ENCODE measurements at places on chromosomes 16 and 17.

- no peak for DNase-seq
Measured at GRCh38 chr17:30969989-30970830, 629 bp upstream of the RNF135 start.

- no peak for DNase-seq
Measured at GRCh38 chr17:73266796-73267195, 5.1 kb upstream of the CPSF4L start.

DNA sequence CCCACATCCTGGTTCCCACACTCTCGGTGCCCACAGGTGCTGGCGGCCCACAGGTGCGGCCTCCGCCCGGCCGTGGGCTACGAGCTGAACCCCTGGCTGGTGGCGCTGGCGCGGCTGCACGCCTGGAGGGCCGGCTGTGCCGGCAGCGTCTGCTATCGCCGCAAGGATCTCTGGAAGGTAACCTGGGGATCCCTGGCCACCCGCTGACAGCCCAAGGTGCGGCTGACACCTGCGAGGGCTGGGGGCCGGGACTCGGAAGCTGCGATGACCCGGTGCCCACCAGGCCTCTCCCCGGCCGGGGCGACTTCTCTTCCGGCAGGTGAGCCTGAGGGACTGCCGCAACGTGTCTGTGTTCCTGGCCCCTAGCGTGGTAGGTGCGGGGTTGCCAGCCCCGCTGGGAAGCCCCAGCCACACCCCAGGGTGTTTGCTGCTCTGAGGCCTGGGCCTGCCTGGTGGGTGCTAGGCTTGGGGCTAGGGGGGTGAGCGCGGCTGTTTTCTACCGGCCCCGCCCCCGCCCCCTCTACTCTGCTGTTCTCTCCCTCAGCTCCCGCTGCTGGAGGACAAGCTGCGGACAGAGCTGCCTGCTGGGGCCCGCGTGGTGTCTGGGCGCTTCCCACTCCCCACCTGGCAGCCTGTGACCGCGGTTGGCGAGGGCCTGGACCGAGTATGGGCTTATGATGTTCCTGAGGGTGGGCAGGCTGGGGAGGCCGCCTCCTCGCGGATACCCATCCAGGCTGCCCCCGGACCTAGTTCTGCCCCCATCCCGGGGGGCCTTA is 1.0 kb downstream of the ANTKMT start:
- DNase-seq: no peak

DNA sequence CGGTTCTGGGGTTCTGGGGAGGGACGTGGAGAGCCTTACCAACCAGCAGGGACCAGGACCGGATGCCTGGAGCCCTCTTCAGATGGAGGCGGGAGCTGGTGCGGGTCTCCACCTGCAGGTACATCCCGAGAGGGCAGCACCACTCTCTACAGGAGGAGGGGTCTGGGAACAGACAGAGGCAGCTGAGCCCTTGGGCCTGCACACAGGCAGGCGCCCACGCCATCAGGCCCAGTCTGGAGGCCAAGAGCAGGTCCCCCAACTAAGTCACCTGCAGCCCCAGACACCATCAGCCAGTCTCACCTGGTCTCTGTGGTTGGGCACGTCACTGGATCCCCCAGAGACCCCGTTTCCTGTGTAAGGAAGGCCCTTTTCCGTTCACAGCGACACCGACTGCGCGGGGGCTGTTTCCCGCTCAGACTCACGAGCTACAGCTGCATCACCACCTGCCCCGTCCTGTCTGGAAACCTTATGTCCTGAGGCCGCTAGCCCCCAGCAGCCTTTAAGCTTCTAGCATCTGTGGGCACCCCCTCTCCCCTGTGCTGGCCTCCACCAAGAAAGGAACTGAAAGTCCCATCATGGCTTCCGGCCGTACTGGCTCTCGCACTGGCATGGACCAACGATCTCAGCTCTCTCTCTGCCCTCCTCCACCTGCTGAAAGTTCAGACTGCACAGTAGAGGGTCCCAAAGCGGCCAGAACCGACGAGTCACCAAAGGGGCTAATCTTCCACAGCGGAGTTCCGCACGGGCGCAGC is 1.2 kb downstream of the CYBC1 start:
- peak; percentile 78 for DNase-seq

- no peak for DNase-seq
Measured at GRCh38 chr16:52404546-52404945, 142.4 kb downstream of the TOX3 start.

- no peak for DNase-seq
Measured at GRCh38 chr16:67104845-67105244, 4.9 kb upstream of the PHAF1 start.

- no peak for DNase-seq
Measured at GRCh38 chr17:2689411-2690164, 22.0 kb downstream of the CLUH start.

DNA sequence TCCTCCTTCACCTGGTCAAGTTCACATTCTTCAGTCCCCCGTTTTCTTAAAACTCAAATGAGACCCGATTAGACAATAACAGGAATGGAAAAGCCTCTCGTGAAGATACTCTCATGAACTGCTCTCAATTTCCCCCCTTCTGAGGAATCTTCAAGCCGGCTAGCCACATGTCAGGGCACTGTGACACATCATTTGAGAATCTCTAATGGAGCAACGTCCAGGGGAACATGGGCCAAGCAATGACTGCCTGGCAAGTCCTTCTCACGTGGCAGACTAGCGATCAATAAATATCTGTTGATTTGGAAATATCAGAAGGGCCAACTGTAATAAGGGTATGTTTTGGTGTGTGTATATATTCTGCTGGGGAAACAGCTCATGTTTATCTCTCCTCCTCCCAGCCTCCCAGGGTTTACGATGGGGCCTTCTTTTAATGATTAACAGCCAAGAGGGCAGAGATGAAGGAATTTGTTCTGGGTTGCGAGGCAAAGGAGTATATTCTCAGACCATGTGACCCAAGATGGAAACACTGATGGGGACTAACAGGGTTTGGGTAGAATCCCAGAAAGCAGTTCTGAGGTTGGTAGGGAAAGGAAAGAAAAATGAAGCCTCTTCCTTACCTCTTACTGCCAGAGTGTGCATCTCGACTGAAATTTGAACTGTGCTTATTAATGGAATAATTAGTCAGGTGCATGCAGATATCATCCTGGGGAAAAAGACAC is 21.4 kb downstream of the TTLL6 start:
- no peak for DNase-seq

GRCh38 chr17:36723459-36724025 is 122.2 kb downstream of the MRM1 start:
- no peak for DNase-seq

DNA sequence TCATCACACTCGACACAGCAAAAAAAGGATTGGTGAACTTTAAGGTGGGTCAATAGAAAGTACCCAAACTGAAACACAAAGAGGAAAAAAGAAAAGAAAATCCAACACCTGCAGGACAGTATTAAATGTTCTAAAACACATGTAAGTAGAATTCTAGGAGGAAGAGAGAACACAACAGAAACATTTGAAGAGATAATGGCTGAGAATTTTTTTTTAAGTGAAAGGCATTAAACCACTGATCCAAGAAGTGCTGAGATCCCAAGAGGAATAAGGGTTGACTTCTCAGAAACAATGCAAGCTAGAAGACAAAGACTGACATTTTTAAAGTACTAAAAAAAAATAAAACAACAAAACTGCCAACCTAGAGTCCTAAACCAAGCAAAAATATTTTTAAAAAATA is 31.6 kb downstream of the VPS53 start:
- no peak for DNase-seq

- no peak for DNase-seq
Measured at GRCh38 chr17:61174310-61174709, 225.3 kb upstream of the TBX2 start.

DNA sequence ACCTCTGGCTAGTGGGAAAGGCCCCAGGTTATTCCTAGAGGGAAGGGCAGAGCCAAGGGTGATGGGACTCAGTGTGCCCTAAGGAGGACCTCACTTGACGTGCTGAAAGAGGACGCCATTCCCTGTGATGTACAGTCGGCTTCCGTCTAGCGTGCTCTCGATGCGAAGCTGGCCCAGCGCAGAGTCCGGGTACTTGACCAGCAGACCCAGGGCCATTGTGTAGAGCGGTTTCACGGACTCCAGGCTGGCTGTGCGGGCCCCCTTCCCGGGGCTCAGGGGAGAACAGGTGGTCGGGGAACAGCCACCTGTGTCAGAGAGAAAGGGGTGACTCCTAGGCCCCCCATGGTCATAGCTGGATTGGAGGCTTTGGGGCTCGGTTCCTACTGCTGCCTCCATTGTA is 19.9 kb downstream of the PLEKHG4 start:
- DNase-seq: no peak

- DNase-seq: no peak
Measured at GRCh38 chr16:35750701-35751104, 2291.3 kb downstream of the TP53TG3F start.

DNA sequence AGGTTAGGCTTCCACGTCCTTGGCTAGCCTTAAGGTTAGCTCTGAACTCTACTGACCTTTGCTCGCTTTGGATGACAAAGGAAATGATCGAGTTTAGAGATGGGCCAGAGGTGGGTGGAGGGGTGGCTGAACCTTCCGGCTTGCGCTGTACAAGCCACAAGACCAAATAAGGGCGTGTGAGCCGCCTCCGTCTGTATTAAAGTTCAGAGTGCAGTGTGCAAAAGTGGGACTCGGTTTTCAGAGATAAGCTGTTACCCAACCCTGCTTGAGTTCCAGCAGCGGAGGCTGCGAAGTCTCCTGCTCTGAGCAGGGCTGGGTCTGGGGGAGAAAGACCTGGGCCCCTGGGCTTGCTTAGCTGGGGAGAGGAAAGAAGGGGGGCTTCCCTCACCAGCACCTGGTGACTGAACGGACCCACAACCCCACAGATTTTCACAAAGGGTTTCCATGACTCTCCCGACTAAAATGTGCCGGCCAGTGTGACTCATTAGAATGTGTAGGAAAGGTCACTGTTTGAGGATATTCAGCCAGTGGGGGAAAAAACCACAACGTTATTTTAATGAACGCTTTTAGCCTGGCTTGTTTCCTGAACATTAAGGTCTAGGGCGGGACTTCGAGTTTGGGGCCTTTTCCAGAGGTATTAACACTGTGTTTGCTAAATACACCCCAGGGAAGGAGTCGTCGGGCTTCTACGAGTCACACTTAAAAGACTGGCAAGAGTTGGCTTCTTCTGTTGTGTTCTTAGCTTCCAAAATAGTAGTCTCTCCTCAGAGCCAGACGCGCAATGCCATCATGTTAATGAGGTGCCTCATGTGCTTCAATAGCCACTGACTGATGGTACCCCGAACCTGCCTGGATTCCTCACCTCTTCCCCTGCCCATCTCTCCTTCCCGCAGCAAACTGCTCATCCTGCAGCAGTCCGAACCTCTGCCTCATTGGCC is 67.0 kb downstream of the CENPV start:
- DNase-seq: peak; percentile 75

GRCh38 chr17:19719355-19720209 is 3.2 kb upstream of the SLC47A2 start:
- no peak for DNase-seq

- no peak for DNase-seq
Measured at GRCh38 chr17:78026381-78026780, 67.9 kb downstream of the TNRC6C start.

DNA sequence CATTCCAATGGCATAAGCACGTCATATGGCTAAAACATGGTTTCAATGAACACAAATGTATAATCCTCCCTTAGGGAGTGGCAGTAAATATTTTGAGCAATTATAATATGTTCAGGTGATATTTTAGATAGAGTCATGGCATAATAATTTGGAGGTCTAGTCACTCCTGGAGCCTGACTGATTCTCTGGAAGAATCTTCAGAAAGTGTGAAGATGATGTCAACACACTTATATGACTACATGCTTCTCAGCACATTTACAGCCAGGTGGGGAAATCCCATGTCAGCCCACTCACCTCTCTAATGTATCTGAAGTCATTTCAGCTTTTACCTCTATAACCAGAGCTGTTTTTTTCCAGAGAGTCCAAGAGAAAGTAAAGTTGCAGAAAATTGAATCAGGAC is 474.8 kb downstream of the SHISA9 start:
- DNase-seq: no peak

GRCh38 chr16:50781043-50781442 is 39.2 kb downstream of the CYLD start:
- no peak for DNase-seq

- no peak for DNase-seq
Measured at GRCh38 chr17:18161207-18162145, 22.2 kb upstream of the ALKBH5 start.

DNA sequence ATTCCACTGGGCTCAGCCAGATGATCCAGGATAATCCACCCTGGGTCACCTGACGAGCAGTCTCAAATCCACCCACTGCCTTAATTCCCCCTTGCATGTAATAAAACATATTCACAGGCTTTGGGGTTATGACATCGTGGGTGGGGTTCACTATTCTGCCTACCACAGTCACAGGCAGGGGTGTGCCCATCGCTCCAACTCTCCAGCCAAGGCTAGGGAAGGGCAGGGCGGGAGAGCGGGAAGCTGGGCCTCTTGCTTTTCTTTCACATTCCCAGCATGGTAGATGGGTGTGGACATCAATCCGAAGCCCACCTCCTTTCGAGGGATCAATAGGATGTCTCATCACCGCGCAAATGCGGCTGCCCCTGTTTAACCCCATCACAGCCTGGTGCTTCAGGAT is 12.7 kb upstream of the CD300LD start:
- DNase-seq: no peak

GRCh38 chr17:18992454-18993130 is 12.0 kb downstream of the FAM83G start:
- no peak for DNase-seq

DNA sequence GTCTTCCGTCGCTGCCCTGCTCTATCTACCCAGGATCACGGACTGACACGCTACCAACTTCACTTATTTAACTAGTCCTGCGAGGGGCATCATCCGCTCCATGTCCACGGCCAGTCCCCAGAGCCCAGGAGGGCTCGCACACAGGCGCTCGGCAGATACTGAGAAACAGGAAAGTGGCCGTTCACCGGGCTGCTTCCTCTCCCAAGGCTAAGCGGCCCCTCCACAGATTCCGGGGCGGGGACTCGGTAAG is 388 bp downstream of the OXLD1 start:
- DNase-seq: no peak

DNA sequence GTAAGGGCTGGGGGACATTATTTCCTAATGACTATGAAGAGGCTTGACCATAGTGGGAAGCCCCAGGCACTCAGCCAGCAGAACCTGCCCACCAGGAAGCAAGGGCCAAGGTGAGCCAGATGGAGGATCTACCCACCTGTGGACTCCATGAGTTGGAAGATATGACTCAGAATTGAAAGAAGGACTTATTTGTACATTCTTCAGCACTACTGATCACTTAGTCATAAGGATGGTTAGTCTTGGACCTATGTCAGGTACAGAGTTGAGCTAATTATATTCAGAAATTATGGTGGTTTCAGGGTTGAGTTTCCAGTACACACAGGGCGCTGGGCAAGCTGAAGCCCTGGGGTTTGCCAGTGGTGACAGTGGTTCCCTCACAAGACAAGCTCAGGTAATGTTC is 24.0 kb upstream of the GRIN2A start:
- no peak for DNase-seq

DNA sequence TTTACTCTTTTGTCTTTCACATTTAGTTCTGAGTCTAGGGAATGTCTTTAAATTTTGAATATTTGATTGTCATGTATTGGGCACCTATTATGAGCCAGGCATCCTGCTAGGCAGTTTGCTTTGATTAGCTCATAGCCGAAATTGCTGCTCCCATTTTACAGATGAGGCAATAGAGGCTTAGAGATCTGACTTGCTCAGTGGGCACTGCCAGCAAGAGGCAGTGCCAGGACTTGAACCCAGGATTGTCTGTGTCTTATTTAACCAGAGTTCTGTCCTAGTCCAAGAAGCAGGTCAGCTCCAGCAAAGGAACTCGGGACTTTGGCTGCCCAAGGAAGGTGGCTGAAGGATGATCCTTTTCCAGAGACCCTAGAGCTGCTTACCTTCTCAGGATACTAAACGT is 24.5 kb downstream of the BEAN1 start:
- no peak for DNase-seq
